ENCODE measurements at places on chromosomes 7 and 10.

DNA sequence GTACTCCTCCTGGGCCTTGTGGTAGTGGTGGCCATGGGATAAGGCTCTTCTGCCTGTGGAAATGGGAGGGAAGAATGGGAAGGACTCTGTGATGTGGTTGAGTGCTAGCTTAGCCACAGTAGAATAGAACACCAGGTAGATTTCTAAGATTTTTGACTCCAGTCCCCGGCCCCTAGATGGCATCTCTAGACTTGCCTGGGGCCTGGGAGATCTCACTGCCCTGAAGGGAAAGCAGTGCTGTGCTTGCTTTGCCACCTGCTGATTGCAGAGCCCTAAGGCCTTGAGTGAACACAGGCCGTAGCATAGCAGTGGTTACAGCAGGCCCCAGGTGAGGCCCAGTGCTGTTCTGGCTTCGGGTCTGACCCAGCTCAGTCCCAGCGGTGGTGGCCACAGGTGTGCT, 252.0 kb downstream of the TCF7L2 start:
- no peak for DNase-seq

DNA sequence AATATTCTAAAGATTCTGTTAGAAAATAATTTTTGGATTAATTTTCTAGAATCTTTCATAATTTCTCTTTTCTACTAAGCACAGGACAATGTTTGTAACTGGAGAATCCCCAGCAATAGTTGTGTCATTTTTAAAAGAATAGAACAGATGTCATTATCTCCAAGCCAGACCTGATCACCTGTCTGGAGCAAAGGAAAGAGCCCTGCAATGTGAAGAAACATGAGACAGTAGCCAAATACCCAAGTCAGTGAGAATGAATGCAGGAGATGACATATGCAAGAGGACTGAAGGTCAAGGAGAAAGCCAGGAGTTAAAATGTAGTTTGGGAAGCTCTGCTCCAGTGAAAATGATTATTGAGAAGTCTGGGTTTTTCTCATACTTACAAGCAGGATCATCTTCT, 25.4 kb upstream of the ZNF138 start:
- no peak for DNase-seq

DNA sequence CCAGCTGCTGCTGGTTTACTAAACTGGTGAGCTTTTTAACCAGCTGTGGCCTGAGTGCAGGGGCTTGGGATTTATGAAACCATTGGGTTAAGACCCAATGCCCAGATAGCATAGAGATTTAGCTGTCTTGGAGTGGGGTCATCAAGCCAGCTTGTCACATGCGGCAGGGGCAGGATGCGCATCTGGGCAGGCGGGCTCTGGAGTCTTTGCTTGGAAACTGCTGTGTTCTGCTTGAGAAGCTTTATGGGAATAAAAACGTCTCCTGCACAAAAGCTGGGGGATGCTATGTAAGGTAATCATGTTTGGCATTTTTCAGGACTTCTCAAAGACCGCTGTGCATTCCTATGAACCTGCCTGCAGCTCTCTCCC, 136.3 kb downstream of the MAPK8 start:
- no peak for DNase-seq

- DNase-seq: peak; percentile 6
Observed at GRCh38 chr10:30786131-30786530, 156.6 kb upstream of the LYZL2 start.

- DNase-seq: no peak
Observed at GRCh38 chr7:81780914-81781693, 11.3 kb upstream of the HGF start.

DNA sequence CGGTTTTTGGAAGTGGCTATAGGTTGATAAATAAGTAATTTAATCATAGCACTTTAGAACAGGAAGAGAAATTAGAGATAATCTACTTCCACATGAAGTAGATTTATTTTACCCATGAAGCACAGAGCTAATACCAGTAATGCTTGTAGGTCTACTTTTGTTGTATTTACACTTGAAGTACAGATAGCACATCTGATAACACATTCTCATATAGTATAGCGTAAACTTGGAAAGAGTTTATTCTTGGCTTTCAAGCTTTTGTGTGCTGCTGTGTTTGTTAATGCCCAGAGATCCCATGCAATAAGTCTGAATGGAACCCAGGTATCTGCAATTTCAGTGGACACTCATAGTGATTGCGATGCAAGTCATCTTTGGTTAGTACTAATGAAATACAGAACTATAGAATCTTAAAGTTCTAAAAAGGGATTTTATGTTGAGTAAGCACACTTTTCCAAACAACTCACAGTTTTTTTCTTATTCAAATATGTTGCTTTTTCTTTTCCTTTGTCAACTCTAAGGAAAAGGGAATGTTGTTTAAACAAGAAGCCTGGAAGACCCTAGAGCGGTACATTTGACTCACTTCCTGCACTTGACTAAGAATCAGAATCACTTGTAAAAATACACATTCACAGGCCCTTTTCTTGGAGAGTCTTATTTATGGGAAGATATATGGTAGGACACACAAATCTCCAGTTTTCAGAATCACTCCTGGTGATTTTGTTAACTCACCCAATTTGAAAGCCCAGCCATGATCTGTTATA, 105.8 kb downstream of the GNAI1 start:
- no peak for DNase-seq

GRCh38 chr10:92691591-92692079, 1.9 kb downstream of the HHEX start:
- peak; percentile 42 for DNase-seq

GRCh38 chr10:130974166-130974565, 337.4 kb downstream of the TCERG1L start:
- no peak for DNase-seq

DNA sequence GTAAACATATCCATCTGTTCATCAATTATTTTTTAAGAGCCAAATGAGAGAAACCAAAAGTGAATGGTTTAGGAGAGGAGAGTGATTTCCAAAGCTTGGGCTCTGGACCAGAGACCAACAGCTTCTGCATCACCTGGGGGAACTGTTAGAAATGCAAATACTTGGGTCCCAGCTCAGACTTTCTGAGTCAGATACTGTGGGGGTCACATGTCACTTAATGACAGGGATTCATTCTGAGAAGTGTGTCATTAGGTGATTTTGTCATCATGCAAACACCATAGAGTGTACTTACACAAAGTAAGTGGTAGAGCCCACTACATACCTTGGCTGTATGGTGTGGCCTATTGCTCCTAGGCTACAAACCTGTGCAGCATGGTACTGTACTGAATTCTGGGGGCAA, 128.5 kb upstream of the PRR15 start:
- no peak for DNase-seq

DNA sequence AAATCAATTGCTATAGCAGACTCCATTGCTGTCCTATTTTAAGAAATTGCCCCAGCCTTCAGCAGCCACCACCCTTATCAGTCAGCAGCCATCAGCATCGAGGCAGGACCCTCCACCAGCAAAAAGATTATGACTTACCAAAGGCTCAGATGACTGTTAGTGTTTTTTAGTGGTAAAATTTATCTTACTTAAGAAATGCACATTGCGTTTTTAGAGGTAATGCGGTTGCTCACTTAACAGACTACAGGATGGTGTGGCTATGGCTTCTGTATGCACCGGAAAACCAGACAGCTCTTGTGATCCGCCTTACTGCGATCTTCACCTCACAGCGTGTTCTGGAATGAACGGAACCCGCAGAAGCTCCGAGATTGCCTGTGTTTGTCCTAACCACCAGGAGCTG, 58.1 kb downstream of the WDR37 start:
- DNase-seq: no peak
